Stimulated activated CD4-positive, alpha-beta T cell treated with anti-CD3 and anti-CD28 coated beads, Interleukin-12 subunit alpha, Interleukin-12 subunit beta, amount 100 ng/mL, for 4 hours (primary cell): ENCODE measurements at places on chromosomes 3 and 15.

DNA sequence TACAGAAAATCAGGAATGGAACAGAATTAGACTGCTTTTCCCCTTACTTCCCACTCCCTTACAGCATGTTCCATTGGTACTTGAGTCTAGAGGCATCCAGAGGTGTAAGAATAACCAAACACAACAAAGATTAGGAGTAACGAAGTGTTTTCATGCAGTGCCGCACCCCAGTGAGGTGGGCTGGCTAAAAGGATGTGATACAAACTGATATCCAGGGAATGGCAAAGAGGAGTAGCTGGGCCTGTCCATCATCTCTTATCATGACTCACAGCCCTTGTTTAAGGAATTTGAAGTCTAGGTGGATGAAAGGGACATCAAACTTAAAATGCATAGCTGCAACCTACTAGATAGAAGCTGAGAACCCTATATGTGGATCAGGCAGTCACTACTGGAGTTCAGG is 16.4 kb downstream of the SCG5 start:
- DNase-seq = no peak

DNA sequence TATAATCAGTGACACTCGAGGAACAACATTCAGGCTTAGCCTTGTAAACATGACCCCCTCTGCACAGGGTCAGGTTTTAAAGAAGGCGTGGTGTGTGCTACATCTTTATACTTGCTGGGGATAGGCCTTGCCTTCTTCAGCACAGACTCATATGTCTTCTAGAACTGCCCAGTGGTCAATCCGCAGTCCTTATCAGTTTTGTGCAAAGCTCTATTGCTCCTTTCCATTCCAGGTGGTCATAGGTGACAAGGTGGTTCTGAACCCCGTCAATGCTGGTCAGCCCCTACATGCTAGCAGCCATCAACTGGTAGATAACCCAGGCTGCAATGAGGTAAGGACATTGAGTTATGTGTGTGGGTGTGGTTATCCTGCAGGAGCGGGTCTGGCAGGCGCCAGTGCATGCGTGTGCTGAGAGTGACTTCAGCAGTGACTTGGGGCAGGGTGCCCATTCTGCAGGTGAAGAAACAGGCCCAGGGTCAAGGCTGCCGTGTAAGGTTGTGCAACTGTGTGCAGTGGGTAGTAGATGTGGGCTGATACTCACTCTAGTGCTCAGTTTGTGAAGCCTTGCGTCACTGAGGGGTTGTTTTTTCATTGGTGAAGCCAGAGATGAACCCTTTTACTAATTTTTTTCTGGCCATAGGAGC is 150.9 kb downstream of the ITPR1 start:
- no peak for DNase-seq

GRCh38 chr15:101570241-101570640 is 80.7 kb upstream of the PCSK6 start:
- no peak for DNase-seq

DNA sequence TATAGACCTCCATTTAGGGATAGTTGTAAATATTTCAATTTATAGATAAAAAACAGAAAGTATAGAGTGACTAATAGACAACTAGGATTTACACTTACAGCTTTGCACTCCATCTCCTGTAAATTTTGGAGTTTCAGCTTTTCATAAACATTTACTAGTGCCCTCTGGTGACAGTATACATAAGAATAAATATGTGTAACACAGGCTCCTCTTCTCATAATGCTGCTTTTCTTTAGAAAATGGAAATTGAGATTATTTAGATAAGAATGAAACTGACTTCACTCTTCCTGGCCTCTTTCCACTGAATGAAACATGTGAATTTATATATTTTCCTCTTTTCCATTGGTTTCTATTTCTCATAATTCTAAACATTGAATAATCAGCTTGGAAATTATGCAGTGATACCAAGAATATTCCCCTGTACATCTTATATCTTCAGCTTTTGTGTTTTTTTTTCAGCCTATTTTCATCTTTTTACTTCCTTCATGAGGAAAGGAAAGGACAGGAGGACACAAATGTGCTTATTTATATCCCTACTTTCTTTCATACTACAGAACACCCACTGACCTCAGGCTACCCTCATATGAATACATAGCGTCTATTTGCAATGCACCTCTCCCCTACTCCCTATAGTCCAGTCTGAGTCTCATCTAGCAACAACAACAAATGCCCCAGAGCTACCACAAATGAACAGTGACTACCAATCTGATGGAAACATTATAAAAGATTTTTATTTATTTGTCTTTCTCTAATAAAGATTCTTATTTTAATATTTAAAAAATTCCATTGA is 103.1 kb upstream of the CCDC39 start:
- DNase-seq = no peak

GRCh38 chr15:66838671-66839239 is 136.7 kb downstream of the SMAD6 start:
- no peak for DNase-seq

GRCh38 chr3:32814361-32814760 is 3.4 kb upstream of the TRIM71 start:
- DNase-seq = no peak

DNA sequence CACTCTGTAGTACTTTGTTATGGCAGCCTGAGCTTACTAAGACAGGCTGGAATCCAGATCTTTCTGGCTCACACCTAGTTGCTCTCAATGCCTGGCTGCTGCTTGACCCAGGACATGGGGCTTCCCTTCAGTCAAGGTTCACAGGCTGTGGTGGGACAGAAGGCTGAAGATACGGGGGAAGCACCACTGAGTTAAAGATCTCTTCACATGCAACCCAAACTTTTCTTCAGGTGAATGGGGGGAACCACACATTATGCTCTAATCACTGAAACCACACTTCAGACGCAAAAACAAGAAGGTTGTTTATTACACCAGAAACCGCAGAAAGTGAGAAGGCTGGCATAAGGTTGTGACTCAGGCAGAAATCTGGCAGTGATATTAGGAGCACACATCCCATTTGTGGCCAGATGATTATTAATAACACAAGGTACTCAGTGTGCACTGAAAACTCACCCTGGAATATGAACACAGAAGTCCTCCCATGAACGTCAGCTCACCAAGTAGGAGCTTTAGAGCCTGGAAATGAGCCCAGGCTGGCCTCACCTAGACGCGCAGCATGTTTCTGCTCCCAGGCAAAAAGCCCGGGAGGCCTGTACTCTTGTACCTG is 230.5 kb upstream of the CHRNA7 start:
- DNase-seq = no peak

DNA sequence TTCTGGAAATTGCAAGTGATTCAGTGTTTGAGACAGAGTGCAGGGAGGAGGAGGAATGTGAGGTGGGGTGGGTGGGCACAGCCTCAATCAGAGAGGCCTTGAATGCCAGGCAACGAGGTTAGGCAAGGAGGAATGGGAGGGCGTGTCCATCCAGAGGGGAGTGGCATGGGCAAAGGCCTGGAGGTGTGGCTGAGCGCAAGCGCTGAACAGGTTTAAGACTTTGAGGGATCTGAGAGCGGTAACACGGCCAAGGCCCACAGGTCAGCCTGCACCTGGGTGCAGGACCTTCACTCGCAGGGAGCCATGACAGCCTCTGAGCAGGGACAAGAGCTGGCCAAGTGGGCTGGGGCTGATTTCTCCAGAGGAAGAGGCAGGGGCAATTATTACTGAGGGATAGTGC is 125.9 kb downstream of the TPRA1 start:
- DNase-seq = no peak
